ENCODE measurements at places on chromosomes 2 and 18. TPM values are rescaled to one million over a fixed set of nuclear protein-coding genes. Genes with fewer than 3 reads are reported as not detected.

- no peak for DNase-seq
- H3K27me3 ChIP-seq: no peaks in the 10 kb centered on the region
- no peak overlapping the region for H3K4me3 ChIP-seq
- no peaks in the 10 kb centered on the region for H3K4me1 ChIP-seq
- H3K27ac ChIP-seq: no peak overlapping the region
- H3K36me3 ChIP-seq: peaks cover 11% of the 10 kb centered on the region
Observed at GRCh38 chr2:3483227-3483985, 35.9 kb downstream of the ADI1 start.

DNA sequence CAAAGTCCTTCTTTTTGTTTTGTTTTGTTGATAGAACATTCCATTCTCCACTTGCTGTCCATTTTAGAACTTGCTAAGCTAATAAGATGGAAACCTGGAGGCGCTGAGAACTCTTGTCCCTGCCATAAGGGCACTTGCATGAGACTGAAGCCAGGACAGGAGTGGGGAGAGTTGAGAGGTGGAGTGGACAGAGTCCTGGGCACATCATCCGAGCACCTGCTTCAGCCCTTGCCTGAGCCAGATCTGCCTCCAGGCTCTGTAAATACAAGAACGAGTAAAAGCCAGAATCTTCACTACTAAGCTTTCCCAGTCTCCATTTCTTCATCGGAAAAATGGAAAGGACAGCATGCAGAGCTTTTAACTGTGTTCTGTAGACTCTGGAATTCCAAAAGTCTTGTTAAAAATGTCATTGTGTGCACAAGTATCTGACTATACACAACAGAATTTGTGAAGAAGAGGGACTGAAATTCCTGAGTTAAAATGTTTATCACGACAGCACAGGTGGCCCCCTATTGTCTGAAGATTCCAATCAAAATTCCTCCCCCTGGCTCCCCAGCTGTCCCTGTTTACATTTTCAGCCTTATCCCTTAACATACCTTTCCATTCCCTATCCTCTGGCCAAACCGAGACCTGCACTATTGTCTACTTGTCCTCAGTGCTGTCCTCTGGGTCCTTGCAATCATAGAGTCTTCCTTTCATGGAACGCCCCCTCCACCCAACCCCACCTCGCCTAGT is 498.2 kb upstream of the TNP1 start:
- peaks cover 41% of the 10 kb centered on the region for H3K4me1 ChIP-seq
- peak overlapping the region; percentile 32 for H3K27ac ChIP-seq

DNA sequence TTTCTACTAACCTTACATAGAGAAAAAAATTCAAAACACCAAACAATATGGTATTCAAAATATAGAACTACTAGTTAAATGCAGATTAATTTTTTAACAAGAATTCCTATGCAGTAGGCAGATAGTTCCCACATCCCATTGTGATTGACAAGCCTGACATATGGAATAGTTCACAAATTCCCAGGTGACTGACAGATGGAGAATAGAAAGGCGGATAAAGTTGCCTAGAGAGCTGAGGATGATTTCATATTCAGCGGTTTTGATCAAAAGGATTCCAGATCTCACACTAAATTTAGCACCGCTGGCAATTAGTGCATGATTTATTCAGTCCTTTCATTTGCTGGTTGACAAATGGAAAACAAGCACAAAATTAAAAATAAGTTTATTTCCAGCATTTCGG is 733.7 kb upstream of the POU3F3 start:
- H3K27ac ChIP-seq: no peak overlapping the region
- no peak for DNase-seq
- H3K4me1 ChIP-seq: peaks cover 9% of the 10 kb centered on the region
- no peak overlapping the region for H3K4me3 ChIP-seq

DNA sequence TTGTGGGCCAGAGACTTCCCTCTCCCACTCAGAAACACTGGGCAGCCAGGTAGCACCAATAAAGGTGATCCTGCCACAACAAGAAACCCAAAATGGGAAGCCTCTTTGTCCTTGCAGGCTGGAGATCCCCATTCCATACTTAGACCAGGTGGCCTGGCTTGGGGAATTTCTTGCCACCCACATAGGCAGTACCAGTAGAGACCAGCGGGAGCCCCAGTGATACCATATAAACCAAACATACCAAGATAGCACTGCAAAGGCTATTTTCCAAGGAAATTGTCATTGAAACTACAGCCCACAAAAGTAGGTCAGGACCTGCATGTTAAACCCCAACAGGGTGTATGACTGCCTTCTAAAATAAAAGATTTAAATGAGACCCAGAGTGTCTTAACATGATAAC is 171.6 kb downstream of the DIS3L2 start:
- no peak for DNase-seq
- H3K4me1 ChIP-seq: no peaks in the 10 kb centered on the region
- H3K4me3 ChIP-seq: no peak overlapping the region
- H3K36me3 ChIP-seq: peaks cover 9% of the 10 kb centered on the region
- H3K27me3 ChIP-seq: no peaks in the 10 kb centered on the region
- no peak overlapping the region for H3K27ac ChIP-seq

RSAD2 gene
- total RNA-seq: 1.0 TPM

DNA sequence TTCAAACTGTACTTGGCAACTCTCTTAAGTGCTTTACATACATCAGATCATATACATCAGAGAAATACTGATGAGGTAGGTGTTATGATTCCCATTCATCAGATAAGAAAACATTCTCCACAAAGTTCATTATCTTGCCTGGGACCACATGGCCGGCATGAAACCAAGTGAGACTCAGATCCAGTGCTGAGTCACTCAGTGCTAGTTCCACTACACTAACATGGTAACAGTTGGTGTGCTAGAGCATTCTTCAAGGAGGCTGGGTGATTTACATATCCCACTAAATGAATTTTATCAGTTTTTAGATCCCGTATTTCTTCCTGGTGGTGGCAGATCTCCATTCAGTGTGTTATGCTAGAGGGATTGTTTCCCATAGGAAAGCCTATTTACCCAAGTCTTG is 772.0 kb downstream of the CNTNAP5 start:
- H3K4me3 ChIP-seq: no peak overlapping the region
- no peaks in the 10 kb centered on the region for H3K4me1 ChIP-seq
- no peak for DNase-seq

DNA sequence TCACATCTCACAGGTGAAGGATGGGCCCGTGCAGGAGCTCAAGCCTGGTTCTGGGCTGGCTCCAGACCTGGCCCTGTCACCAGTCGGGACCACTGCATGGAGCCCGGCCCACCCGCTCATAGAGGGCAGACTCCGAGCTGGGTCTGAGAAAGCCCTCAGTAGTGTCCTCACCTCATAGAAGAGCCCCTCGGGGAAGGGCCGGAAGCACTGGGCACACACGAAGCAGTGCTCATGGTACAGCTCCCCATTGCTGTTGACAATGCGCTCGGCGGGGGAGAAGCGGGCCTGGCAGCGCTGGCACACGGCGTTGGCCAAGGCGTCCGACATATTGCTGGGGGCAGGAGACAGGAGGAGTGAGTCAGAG is 11.3 kb downstream of the GPR17 start:
- peaks cover 3% of the 10 kb centered on the region for H3K27me3 ChIP-seq
- no peak overlapping the region for H3K4me3 ChIP-seq
- no peaks in the 10 kb centered on the region for H3K36me3 ChIP-seq
- no peak overlapping the region for H3K27ac ChIP-seq
- no peak for DNase-seq
- H3K4me1 ChIP-seq: peaks cover 32% of the 10 kb centered on the region

CCL20 gene
- total RNA-seq: not detected

- H3K36me3 ChIP-seq: no peaks in the 10 kb centered on the region
- H3K4me3 ChIP-seq: no peak overlapping the region
- no peak for DNase-seq
- peaks cover 30% of the 10 kb centered on the region for H3K4me1 ChIP-seq
- no peaks in the 10 kb centered on the region for H3K27me3 ChIP-seq
Observed at GRCh38 chr2:240254337-240255164, 114.1 kb upstream of the OTOS start.

UPP2 gene
- total RNA-seq: not detected

GRCh38 chr2:96252526-96252925 is 13.3 kb downstream of the TMEM127 start:
- H3K36me3 ChIP-seq: peaks cover 2% of the 10 kb centered on the region
- H3K4me1 ChIP-seq: peaks cover 10% of the 10 kb centered on the region
- H3K27ac ChIP-seq: no peak overlapping the region
- no peaks in the 10 kb centered on the region for H3K27me3 ChIP-seq
- no peak overlapping the region for H3K4me3 ChIP-seq

GRCh38 chr2:88090446-88091283 is 23.0 kb downstream of the SMYD1 start:
- H3K36me3 ChIP-seq: no peaks in the 10 kb centered on the region
- H3K4me1 ChIP-seq: peaks cover 25% of the 10 kb centered on the region
- H3K27ac ChIP-seq: peak overlapping the region; percentile 46
- no peaks in the 10 kb centered on the region for H3K27me3 ChIP-seq
- DNase-seq: no peak

TRPM8 gene
- total RNA-seq: 0.07 TPM

- no peaks in the 10 kb centered on the region for H3K27me3 ChIP-seq
- no peak for DNase-seq
- H3K36me3 ChIP-seq: peaks cover 5% of the 10 kb centered on the region
- no peaks in the 10 kb centered on the region for H3K4me1 ChIP-seq
Observed at GRCh38 chr2:88967844-88968243, 276.4 kb downstream of the RPIA start.

- no peak for DNase-seq
- H3K27me3 ChIP-seq: no peaks in the 10 kb centered on the region
- no peaks in the 10 kb centered on the region for H3K36me3 ChIP-seq
- H3K27ac ChIP-seq: no peak overlapping the region
- H3K4me3 ChIP-seq: no peak overlapping the region
- H3K4me1 ChIP-seq: no peaks in the 10 kb centered on the region
Observed at GRCh38 chr2:152292991-152293390, 42.0 kb upstream of the FMNL2 start.
